Activated CD4-positive, alpha-beta T cell treated with anti-CD3 and anti-CD28 coated beads, Interleukin-2, amount 50 U/mL, for 16 hours (primary cell): ENCODE measurements at places on chromosomes 3 and 15.
A peak's percentile ranks its signal among the peaks of the same experiment; 100 is the strongest.

DNA sequence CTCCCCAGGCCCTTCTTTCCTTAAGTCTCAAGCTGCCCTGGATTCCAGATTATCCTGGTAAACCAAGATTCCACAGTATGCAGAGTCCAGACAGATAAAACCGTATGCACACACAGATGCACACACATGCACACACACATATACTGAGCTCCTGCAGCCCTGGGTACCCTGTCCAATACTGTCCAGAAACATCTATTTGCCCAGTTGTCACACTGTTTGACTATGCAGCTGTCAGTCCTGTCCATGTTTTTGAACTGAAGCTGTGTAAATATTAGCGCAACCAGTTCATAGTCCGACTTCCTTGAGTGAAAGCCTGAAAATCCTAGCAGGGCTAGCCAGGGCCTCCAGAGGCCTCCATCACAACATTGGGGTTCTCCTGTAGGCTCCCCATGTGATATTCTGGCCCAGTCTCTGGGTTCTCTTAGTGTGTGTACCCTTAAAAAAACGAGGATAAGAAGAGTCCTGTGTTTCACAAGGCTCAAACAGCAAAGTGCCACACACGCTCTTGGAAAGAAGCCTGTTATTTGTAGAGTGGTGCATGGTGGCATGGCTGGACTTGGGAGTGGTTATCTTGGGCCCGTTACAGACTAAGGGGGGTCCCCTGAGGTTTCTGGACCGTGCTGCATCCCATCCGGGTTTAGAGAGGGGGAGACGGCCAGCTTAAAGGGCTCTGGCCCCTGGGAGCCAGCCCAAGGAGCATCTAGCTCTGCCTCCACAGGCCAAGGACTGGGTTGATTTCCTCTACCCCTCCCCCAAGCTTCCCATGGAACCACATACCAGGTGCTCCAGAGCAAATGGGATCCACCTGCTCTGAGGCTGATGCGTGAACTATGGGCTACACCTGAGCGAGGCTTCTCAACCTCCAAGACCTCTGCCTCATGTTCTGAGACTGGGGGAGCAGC is 108.3 kb downstream of the IQSEC1 start:
- DNase-seq, result no peak

GRCh38 chr3:46717447-46718231 is at the start of gene PRSS50:
TSS of gene PRSS50 (minus strand) at chr3:46717869. CDS start at chr3:46717824, 45 bp downstream.
- DNase-seq, result peak; percentile 56

GRCh38 chr3:103894162-103894822 is 1459.5 kb downstream of the ZPLD1 start:
- DNase-seq, result no peak

DNA sequence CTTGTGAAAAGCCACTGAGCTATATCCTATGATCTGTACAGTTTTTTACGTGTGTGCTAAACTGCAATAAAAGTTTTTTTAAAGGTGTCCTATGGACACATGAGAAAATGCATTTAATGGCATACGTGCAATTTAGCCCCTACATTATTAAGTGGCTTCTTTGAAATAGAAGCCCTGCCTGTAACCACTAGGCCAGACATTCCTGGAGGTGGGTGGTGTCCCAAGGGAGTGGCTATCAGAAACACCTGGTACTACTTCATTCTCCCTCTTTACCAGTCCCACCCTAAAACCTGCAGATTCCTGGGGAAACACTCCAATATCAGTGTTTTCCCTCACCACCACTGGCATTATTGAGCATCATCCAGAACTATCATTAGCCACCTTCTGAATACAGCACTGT is 100.0 kb downstream of the OXNAD1 start:
- DNase-seq, result no peak

GRCh38 chr3:25863416-25863959 is 73.6 kb downstream of the OXSM start:
- DNase-seq, result no peak

DNA sequence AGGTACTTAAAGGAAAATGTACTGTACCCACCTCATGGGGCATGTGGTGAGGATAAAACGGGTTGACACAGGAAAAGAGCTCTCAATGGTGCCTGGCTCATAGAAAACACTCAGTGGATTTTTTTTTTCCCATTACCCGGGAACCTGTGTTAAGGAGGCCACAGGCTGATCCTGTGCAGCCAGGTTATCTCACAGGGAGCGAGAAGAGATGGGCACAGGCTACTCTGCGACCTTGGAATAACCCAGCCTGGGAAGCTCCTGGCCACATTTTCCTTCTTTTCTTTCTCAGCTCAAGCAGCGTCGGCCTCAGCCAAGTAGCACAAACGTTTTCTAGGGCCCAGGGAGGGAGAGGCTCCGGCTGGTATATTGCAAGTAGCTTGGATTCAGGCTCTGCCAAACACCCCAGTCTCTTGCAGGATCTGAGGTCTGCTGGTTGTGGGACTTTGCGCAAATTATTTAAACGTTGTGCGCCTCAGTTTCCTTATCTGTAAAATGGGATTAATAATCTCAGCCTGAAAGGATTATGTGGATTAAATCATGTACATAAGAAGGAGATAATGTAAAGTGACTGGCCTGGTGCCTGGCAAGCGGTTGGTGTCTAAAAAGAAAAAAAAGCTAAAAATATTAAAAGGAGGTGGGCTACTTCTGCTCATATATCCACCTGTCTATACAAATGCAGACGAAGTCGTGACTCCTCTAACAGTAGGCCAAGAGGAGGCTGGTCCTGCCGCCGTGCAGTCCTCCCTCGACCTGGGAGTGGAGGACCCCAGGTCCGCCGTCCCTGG is 2.2 kb downstream of the FURIN start:
- DNase-seq, result no peak

DNA sequence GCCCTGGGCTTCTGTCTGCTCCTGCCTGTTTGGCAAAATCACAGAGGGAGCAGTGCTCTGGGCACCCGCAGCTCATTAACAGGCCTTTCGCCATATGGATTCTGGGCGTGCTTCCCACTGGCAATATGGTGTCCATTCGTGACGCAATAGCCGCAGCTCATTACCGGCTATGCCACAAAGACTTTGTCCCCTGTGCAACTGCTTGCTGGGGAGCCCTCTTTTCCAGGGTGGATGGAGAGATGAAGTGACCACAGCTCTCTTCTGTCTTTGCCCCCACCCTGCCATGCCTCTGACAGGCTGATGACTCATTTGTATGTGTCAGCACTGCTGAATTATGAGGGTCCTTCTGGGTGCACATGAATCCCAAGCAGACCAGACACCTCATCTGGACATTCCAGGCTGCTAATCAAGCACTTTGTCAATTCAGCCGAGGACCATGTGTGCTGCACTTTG is 214.3 kb upstream of the FEZF2 start:
- DNase-seq, result no peak

GRCh38 chr3:50146316-50146901 is 8.7 kb upstream of the SEMA3F start:
- DNase-seq, result no peak

DNA sequence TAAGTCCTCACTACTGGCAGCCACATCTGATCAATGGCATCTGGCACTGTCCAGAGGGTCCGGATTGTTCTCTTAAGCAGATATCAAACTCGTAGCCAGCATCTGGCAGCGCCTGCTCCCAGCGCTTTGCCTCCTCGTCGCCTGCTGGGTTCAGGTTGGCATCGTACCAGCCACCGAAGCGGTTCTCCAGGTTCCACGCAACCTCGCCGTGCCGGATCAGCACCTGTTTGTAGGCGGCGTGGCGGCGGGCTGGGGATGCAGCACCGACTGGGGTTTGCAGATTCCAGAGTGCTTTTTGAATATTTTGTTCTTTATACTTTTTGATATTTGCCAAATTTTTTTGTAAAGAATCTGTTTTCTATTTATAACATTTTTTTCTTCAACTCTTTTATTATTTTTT is 111.6 kb downstream of the NR2F2 start:
- no peak for DNase-seq

- no peak for DNase-seq
Observed at GRCh38 chr3:189303584-189303983, 131.8 kb downstream of the TPRG1 start.
